ENCODE measurements at places on chromosomes 1 and 21.

- DNase-seq = no peak
Observed at GRCh38 chr21:27339902-27340301, 373.0 kb upstream of the ADAMTS5 start.

GRCh38 chr21:41016472-41016871, 151.5 kb upstream of the BACE2 start:
- no peak for DNase-seq

DNA sequence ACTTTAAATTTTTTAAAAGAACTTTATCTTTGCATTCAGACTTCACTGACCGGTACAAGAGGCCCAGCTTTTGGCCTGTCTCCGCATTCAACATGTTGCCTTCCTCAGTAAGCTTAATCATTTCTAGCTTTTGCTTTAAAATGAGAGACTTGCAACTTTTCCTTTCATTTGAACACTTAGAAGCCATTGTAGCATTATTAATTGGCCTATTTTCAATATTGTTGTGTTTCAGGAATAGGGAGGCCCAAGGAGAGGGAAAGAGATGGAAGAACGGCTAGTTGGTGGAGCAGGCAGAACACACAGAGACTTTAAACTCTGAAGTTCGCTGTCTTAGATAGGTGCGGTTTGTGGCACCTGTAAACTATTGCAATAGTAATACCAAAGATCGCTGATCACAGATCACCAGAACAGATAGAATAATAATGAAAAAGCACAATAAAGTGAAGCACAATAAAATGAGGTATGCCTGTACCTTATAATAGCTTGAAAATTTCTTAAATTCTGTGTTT, 31.4 kb downstream of the RABGAP1L start:
- DNase-seq = no peak

- DNase-seq = no peak
Observed at GRCh38 chr1:27536767-27537166, 46.8 kb upstream of the WASF2 start.

DNA sequence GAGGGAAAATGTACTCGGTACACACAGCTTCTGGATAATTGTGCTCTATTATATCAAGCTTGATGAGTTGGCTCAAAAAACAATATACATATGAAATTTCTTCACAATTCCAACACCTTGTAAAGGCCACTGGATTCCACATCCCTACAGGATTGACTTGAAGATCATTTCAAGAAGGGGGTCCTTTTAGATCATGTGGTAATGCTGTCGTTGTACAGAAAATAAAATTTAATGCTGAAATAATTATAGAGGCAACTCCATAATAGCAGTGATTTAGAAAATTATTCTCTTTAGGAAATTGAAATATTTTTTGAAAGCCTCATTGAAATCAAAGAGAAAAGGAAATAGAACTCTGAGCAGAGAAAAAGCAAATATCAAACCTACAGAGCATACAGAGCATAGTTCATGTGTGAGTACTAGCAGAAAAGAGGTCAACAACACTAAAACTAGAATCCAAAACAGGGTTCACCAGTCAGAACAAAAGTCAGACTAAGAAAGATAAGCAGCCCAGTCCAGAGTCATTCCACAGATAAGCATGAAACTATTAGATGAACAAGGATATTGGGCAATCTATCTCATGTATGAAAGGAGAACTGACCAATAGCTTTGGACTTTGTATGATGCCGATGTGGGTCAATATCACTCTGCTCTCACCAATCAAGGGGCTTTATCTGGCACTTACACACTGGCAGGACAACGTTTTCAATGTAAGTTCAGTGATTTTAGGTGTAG, 79.5 kb upstream of the PALMD start:
- no peak for DNase-seq

- no peak for DNase-seq
Observed at GRCh38 chr21:42209801-42210479, 9.0 kb upstream of the ABCG1 start.

- DNase-seq = no peak
Observed at GRCh38 chr1:25645637-25646400, 29.2 kb downstream of the MAN1C1 start.

GRCh38 chr1:151832318-151832980, 847 bp upstream of the RORC start:
- DNase-seq = no peak

DNA sequence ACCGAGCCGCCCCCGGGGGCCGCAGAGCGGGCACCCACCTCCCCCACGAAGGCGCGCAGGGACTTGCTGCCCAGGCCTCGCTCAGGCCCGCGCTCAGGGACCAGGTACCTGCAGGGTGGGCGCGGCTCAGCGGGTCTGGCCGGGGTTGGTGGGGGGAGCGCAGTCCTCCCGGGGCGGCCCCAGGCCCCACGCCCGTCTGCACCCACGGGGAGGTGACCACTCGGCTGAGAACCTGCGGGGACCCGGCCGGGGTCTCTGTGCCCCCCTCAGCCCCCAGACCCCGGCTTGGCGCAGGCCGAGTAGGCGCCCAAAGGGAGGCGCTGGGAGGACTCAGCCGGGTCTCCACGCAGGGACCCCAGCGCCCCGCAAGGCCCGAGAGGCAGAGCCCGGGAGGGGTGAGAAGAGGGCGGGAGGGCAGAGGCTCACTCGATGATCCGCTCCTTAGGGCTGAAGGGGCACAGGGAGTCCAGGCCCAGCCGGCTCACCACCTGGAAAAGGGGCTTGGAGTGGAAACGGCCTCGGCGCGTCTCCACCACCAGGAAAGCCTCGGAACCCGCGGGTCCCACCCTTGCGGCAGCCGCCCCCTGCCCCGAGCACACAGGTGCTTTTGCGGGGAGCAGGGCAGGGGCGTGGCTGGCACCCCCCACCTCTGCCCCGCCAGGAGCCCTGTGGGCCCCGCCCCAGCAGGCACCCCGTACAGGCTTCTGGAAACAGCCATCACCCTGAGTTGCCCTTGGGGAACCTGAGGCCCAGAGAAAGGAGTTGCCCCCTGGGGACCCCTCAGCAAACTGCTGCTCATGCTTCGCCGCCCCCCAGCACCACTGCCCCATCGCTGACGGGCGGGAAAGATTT, 9.3 kb downstream of the FTCD start:
- DNase-seq = no peak

GRCh38 chr1:182784556-182785171, 4.9 kb upstream of the NPL start:
- no peak for DNase-seq

GRCh38 chr21:38982096-38982495, 176.4 kb downstream of the ETS2 start:
- no peak for DNase-seq

- no peak for DNase-seq
Observed at GRCh38 chr1:63966016-63966415, 192.2 kb downstream of the ROR1 start.

Data from activated CD8-positive, alpha-beta memory T cell treated with anti-CD3 and anti-CD28 coated beads for 48 hours (primary cell).